Left renal cortex interstitium (tissue), 4 donors: ENCODE measurements at places on chromosomes 7 and 10.

GRCh38 chr10:50618624-50619023 lies 5.1 kb downstream of the SGMS1 start:
- no peak for DNase-seq

DNA sequence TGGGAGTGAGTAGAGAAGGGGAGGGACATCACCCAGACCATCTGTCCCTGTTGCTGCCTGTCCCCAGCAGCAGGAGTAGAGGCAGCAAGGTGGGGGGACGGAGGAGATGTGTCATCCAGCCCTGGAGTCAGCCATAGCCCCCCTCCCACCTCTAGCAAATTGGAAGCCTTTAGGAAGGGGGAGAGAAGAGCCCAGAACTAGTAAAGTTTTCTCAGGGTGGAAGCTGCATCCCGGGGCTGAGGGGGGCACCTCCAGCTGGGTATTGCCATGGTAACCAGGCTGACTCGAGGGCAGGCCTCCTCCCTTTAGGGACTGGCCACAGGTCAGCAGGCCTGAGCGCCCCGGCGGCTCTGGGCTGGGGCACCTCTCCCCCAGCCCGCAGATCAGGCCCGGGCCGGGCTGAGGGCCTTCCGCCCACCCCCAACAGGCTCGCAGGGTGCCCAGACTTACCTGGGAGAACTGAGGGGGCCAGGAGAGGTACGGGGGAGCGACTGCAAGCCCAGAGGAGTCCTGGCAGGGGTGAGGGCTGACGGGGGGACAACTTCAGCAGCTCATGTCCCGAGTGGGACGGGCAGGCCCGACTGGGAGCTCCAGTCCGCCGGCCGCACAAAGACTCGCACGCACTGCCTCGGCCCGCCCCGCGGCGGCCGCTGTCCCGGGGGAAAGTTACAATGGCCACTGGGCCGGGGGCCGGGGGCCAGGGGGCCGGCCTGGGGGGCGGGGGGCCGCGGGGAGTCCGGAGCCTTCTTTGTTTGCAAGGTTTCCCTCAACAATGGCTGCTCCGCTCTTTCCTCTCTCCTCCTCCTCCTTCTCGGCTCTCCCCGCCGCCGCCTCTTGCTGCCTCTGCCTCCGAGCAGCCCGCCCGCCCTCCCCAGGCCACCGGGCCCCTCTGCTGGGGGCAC lies 6.0 kb downstream of the LDB1 start:
- no peak for DNase-seq

GRCh38 chr7:2115760-2116447 lies 116.8 kb downstream of the MAD1L1 start:
- no peak for DNase-seq

DNA sequence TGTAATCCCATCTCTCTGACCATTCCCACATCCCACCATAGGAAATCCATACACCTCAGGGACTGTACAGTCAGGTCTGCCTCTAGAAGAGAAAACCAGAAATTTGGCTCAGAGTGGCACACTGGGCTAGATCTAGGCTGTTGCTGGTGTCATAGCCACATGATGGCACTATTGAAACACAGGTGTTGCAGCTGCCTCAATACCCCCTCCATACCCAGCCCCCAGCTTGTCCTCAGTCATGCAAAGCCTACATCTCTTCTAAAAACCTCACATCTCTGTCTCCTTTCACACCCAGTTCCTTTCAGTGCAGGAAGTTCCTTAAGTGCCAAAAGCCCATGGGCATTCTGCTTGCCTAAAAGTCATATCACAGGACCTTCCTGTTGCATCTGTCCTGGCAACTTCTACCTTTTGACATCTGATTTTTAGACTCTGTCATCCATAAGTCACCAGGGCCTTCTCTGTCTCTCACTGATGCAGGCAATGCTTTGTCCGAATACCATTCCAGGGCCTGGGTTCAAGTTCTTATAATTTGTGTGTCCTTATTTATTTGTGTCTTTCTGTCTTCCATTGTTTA lies 27.0 kb upstream of the HIBADH start:
- no peak for DNase-seq

DNA sequence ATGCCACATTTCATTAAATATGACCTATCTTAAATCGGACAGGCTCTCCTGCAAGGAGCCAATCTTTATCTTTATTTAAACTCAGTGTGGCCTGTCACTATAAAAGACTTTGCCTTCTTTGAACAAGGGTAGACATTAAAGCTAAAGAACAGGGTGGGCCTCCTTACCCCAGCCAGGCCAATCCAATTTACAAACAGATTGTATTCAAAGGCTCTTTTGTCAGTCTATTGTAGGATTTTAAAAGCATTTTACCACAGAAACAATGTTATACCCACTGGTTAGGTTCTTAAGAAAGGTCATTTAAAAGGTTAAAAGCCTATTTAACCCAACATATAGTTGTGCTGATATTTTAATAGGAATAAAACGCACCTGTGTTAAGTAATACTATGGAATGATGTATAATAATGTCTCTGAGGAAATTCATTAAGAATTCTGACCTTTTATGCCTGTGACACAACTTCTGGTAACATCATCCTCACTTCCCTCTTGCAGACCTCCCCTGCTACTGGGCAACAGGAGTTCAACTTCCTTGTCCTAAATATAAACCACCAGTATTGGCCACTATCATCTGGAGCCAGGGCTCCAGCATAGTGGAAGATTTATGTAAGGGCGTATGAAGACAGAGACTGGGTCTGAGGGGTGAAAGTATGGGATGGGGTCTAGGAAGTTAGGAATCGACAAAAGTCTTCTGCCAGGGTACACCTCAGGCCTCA lies 32.5 kb downstream of the MTERF1 start:
- no peak for DNase-seq

GRCh38 chr7:16026253-16027020 lies 340.0 kb upstream of the MEOX2 start:
- DNase-seq, result no peak

DNA sequence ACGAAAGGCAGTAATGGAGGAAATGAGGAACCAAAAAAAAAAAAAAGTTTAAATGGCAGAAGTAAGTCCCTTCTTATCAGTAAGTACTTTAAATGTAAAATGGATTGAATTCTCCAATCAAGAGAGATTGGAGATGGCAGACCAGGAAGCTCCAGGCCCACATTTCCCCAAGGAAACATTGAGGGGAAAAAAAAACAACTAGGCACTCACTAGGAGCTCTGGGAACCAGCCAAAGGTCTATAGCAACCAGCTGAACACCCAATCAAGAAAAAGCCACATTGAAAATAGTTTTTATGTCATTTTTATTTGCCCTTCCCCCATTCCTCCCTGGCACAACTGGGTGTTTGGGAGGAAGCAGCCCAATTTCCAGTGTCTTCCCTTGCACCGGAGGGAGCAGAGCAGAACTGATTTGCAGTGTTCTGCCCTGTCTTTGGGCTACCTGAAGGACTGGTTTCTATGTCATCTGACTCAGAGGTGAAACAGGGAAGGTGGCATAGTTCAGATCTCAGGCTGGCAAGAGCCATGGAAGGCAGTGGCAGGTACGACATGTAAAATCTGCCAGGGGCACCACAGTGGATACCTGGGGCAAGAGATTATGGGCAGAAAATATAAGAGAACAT lies 121.9 kb downstream of the SMURF1 start:
- DNase-seq, result no peak

- no peak for DNase-seq
Measured at GRCh38 chr10:50557130-50557682, 66.5 kb downstream of the SGMS1 start.

- no peak for DNase-seq
Measured at GRCh38 chr7:116354171-116354545, 143.8 kb downstream of the TES start.

GRCh38 chr10:114458955-114459354 lies 54.7 kb upstream of the AFAP1L2 start:
- DNase-seq, result no peak

- no peak for DNase-seq
Measured at GRCh38 chr10:12975906-12976305, 25.6 kb downstream of the CCDC3 start.

DNA sequence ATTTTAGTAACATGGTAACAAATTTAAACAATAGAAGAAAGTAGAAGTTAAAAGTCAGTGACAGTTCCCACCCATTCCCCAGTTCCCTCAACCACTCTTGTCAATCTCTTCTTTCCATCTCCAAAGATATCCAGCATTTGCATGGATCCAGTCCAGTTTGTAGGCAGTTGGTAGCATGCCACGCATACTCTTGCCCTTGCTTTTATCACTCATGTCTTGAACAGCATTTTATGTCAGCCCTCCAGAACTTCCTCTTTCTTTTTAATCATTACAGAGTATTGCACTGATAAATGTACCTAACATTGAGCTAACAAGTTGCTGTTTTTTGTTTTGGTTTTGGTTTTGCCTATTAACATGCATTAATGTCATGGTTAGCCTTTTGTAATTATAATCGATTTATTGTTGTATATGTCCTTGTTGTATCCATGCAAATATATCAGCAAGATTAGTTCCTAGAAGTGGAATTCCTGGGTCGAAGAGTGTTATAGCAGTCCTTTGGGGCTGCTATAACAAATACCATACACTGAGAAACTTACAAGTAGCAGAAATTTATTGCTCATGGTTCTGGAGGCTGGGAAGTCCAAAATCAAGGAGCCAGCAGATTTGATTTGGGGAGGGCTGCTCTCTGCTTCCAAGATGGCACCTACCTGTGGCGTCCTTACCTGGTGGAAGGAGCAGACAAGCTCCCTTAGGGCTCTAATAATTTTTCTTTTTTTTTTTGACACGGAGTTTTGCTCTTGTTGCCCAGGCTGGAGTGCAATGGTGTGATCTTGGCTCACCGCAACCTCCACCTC lies 25.7 kb downstream of the CHST3 start:
- no peak for DNase-seq

GRCh38 chr7:41303709-41304108 lies 399.2 kb downstream of the INHBA start:
- no peak for DNase-seq
